HuH-7 (cell line): ENCODE measurements at places on chromosomes 12 and 14.

DNA sequence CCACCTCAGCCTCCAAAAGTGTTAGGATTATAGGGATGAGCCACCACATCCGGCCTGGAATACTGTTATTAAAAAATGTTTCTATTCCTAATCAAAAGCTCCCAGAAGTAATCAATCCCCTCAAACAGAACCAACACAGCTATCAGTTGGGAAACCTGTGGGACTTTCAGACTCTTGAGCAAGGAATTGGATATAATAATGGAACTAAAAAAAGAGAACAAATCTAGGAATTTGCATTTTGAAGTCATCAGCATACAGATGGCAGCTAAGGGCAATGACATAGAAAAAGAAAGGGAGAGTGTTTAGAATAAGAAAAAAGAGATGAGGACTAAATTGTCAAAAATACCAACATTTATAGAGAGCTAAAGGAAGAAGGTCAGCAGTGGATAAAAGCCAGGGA, 54.7 kb upstream of the AMN1 start:
- no peak for DNase-seq

DNA sequence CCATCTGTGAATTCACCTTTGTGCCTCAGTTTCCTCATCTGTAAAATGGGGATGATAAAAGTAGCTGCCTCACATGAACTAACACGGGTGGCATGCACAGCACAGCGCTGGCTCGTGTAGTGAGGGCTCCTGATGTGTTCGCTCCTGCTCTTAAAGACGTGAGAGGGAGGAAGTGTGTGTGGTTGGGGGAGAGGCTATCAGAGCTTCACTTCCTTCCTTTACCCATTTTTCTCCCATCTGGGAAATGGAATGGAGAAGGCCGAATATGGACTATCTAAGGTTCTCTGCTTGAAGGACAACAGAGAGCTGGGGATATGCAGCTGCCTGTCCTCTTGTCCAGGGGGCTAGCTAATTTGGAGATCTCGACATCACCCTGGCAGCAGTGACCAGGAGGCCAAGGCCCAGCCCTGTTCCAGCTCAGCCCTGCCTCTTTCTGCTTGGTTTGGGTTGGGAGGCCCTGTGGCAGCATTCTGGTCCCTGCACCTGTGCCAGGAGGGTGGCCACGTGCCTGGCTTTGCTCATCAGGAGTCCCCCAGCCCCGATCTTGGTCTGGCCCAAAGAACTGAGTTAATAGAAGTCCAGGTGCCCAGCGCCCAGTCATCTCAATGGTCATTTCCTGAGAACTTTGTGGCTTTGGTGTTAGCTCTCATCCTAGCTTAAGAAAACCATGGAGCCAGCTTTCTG, 44.5 kb upstream of the ESRRB start:
- DNase-seq, result no peak

GRCh38 chr12:100395811-100396210, 38.9 kb downstream of the SLC17A8 start:
- no peak for DNase-seq

- no peak for DNase-seq
These were observed 753.1 kb upstream of the TBX3 start for GRCh38 chr12:115437061-115437567.

DNA sequence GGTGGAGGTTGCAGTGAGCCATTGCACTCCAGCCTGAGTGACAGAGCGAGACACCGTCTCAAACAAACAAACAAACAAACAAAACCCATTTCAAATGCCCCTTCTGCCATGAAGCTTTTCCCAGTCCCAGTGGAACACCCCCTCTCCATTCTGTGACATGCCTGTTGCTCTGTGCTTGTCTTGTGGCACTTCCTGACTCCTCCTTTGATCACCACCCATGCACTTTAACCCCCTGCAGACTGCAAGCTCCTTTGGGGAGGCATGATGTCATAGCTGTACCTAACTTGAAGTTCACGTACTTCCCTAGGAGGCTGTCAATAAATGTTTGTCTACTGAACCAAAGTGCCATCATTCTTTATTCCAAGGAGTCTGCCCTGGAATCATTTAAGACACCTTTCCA, 64.7 kb downstream of the TMCC3 start:
- no peak for DNase-seq

DNA sequence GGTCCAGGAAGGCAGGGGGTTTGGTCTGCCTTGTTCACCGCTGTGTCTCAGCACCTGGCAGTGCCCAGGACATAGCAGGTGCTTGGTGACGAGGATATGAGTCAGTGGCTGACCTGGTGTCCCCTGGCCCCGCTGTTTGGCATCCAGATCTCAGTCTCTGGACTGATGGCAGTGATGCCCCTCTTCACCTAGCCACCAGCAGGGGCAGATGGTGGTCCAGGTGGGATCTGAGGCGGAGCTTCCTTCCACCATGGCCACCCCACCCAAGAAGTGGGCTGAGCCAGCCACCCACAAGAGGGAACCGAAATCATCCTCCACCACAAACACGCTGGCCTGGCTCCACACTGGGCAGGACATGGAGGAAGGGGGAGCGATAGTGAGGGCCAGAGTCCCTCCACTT, 16.1 kb upstream of the SH2B3 start:
- no peak for DNase-seq

DNA sequence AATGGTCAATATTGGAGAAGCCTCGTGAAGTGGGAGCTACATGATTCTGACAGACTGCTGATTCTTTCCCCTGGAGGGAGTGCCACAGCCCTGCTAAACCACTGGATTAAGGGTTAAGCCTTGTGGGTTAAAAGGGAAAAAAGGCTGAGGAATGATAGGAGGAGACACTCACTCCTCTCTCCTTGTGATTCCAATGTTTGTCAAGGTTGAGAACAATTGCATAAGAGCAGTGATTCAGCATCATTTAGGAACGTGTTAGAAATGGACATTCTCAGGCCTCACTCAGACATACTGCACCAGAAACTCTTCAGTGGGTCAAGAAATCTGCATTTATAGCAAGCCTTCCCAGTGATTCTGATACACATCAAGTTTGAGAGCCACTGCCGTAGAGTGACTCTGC, 87.8 kb upstream of the GZMB start:
- DNase-seq, result no peak

GRCh38 chr12:68773582-68773981, 27.6 kb downstream of the SLC35E3 start:
- DNase-seq, result no peak

GRCh38 chr12:132248453-132249167, 80.8 kb downstream of the GALNT9 start:
- no peak for DNase-seq

- no peak for DNase-seq
These were observed 47.2 kb downstream of the ARMH4 start for GRCh38 chr14:58104808-58105207.

- peak; percentile 32 for DNase-seq
These were observed at the start of gene ARID2 for GRCh38 chr12:45729233-45730083. TSS of gene ARID2 (plus strand) at chr12:45729706. CDS start at chr12:45729837, 131 bp downstream.

- DNase-seq, result no peak
These were observed 101.4 kb downstream of the GPR65 start for GRCh38 chr14:88106377-88106776.

GRCh38 chr12:113310489-113310888, 24.4 kb downstream of the SLC8B1 start:
- DNase-seq, result no peak

DNA sequence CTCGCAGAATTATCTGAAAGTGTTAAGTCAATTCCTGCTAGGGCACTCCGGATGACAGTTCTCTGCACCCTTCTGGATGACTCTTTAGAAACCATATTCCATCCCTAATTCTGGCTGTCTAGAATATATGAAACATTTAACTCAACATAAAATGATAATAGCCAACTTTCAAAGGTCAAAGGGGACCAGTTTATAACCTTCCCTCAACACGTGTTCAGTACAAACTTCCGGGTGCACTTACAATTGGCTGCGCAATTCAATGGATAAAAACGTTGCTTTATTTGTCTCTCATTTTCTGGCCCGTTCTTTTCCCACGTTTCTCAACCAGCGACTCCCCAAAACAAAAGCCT, 1.3 kb downstream of the SBNO1 start:
- peak; percentile 23 for DNase-seq

DNA sequence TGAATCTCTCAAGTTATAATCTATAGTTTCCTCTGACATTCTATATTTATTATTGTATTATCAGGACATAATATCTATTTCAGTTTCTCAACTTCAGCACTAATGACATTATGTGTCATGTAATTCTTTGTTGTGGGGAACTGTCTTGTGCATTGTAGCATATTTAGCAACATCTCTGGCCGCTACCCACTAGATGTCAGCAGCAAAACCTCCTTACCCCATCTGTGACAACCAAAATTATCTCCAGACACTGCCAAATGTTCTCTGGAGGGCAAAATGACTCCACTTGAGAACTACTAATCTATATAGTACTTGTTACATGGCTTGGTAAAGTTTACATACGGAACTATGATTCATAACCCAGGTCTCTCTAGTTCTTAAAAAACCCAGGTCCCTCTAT, 110.2 kb downstream of the RASSF9 start:
- no peak for DNase-seq

DNA sequence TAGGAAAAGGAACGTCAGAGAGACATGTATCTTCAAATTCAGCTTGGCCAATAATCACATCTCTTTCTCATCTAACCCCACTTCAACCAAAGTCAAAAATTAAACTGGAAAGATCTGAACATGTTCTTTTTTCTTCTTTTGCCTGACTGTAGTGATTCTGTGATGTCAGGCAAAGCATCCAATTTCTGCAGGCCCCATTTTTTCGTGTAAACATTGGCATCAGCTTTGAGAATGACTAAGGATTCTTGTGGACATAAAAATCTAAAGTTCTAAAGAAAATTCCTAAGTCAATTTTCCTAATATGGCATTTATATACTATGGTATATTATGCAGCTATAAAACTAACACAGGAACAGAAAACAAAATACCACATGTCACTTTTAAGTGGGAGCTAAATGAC, 89.1 kb downstream of the STXBP6 start:
- DNase-seq, result no peak
